Glomerular endothelial cell (primary cell): ENCODE measurements at places on chromosomes 2 and 18. TPM values are rescaled to one million over a fixed set of nuclear protein-coding genes. Genes with fewer than 3 reads are reported as not detected.

GRCh38 chr2:223762853-223763252, 74.5 kb downstream of the AP1S3 start:
- DNase-seq = no peak

DNA sequence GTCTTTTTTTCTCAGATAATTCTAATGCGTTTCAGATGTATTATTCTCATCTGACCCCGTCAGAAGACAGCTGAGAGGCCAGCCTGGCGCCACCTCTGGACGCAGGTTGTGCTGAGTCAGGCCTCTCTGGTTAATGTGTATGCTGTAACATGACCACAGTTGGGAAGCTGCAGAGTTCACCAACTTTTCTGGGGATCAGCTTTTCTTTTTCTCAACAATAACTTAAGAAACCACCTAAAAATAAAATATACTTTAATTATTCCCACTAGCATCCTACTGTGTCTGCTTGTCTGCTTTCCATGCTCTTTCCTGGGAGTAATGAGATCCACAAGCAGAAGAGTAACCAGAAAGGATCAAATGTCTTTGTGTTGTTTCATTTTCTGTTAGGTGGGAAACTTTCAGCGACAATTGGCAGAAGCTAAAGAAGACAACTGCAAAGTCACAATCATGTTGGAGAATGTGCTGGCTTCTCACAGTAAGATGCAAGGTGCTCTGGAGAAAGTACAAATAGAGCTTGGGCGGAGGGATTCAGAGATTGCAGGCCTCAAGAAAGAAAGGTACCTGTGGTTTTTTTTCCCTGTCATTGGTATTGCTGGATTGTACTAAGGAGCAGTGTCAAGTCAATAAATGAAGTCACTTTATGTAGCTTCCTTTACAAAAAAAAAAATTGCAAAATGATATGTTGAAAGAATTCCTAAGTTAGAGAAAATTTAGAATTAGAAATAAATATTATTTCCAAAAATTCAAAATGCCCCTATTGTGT, 79.8 kb downstream of the CCDC150 start:
- no peak for DNase-seq

- no peak for DNase-seq
These were observed 204.8 kb downstream of the RBM43 start for GRCh38 chr2:151056870-151057269.

GRCh38 chr2:76760367-76760704, 761.8 kb downstream of the LRRTM4 start:
- no peak for DNase-seq

DNA sequence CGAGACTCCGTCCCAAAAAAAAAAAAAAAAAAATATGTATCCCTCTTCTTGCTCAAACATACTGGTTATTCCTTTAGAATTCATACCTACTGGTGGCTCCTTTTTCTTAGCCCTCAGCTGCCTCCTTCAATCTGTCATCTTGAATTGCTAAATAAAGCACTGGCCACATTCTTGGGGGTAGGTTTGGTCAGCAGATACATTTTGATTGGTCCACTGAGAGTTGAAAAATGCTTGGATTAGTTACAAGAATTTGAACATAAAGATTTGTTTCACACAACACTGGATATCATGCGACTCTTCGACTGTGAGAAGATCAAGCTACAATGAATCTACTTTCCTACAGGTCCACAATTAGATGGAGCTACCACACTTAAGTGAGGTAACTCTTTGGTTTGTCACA, 906.1 kb upstream of the SLC39A10 start:
- no peak for DNase-seq

The COL4A3 gene
- total RNA-seq = not detected in 2 replicates

DNA sequence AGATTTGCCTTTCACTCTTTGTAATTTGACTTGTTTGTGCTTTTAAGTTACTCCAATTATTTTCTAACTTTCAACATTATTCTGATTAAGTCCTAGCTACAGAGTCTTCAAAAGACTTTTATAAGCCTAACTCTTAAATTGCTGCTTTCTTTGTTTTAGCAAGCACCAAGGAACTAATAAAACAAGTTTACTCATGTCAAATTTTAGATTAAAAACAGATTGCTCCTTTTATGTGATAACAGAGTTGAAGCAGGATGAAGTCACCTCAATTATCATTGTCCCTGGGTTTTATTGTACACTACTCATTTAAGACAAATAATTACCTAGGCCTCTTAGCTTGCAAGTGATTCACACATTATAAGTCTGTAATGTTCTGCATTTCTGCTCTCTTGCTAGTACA, 678.4 kb downstream of the ERBB4 start:
- DNase-seq = no peak

DNA sequence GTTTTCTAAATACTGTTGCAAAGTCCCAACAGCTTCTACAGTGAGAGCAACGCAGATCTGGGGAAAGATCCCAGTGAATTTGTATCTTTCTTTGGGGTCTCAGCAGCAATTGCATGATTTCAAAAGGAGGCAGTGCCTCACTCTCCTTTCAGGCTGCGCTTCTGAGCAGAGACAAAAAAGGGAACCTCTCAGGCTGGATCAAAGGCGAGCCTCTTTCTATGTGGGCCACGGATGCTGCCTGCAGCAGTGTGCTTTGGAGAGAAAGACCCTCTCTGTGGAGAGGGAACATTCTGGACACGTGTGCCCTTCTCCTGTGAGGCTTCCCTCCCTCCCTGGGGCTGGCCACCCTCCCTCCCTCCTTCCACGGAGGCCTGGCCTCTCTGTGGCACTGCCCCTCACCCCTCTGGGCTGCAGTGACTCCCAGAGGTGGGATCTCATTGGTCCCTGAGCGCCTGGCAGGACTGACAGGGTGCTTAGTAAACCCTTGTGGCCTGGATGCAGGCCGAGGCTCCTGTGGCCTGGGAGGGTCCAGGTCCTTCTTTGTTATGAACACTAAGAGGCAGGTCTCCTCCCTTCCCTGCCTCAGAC, 21.6 kb upstream of the PDIA6 start:
- no peak for DNase-seq

DNA sequence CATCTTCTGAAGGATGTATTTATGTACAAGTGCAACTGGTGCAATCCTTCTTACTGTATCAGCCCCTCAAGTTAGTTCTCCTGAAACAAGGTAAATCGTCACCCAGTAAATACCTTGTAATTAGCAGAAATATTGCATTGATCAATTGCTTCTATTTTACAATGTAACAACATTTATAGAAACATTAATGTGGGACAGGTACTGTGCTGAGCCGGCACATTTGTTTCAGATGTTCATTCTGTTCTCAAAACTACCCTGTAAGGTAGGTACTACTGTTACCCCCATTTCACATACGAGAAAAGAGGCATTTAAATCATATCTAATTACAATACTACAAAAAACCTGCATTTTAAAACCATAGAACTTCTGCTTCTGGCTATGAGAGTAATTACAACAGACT, 19.5 kb downstream of the RTN4 start:
- no peak for DNase-seq

- no peak for DNase-seq
These were observed 17.4 kb upstream of the COL6A3 start for GRCh38 chr2:237431372-237431771.

The UGT1A8 gene
- total RNA-seq = not detected in 2 replicates

The SPTBN1 gene
- 466 and 680 TPM in 2 replicates for total RNA-seq

The TFPI gene
- 182 and 224 TPM in 2 replicates for total RNA-seq

The MAP3K19 gene
- not detected in 2 replicates for total RNA-seq

GRCh38 chr2:154455866-154456265, 242.6 kb upstream of the KCNJ3 start:
- no peak for DNase-seq

The HJURP gene
- total RNA-seq = 4.3 and 7.9 TPM in 2 replicates

DNA sequence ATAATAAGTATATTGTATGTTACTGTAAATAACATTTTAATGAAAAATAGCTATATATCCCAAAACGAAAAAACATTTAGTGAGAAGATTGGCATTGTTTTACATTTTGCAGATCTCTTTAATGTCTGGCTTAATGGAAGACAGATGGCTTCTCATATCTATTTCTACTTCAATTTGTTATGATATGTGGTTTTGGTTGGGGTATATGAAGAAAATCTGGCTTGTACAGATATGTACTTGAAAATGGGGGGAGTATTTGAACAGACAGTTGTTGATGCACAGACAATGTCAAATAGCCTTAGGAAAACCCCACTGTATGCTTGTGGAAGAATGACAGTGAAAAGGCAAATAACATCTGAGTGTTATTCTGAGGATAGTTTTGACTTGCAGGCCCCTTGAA, 23.6 kb upstream of the GMCL1 start:
- DNase-seq = no peak

GRCh38 chr18:513826-514530, 13.5 kb upstream of the COLEC12 start:
- DNase-seq = no peak

- DNase-seq = no peak
These were observed 40.3 kb downstream of the RNF152 start for GRCh38 chr18:61852496-61852895.

DNA sequence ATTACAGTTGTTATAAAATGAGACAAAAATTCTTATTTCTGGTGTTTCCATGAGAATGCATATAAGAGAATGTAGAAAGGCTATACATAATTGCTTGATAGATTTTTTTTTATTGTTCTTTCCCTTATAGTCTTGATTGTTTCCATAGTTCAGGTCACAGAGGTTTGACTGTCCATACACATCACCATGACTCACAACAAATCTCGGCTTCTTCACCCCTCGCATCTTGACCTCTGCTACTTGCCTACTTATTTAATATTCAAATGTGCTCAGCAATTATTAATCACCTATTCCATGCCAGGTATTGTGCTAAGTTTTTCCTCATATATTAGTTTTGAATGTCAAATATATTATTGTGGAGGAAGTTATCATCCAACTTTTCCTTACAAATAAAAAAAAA, 789.6 kb downstream of the RNF144A start:
- DNase-seq = no peak

DNA sequence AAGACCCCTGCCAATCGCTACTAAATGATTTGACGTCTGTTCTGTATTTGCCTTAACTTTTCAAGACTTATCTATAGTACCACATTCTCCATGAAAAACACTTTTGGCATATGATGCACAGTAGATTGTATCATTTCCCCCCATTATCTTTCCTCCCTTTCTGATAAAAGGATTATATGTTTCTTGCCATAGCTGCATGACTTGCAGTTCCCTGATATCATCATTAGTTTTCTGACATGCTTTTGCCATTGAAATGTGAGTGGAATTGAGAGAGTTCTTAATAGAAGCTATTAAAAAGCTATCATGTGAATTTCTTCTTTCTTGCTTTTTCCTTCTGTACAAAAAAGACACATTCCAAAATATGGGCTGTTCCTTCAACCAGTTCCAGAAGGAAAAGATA, 130.3 kb downstream of the TMEFF2 start:
- no peak for DNase-seq

DNA sequence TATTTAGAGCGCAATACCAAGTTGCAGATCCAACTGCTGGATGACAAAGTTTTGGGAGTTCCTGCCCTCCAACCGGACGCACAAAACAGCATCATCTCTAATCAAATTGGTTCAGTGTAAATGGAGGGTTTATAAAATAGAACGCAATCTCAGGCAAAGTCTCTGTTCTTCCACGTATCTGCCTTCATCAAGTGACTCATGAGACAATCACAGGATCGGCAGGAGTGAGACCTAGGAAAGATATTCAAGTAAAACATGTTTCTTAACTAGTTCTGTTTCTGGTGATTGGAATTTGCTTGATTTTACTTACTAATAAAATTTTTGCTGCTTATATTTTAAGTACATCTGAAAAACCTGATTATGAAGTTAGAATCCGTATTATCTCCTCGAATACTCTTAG, 7.6 kb downstream of the FZD5 start:
- no peak for DNase-seq

- DNase-seq = no peak
These were observed 177.9 kb upstream of the RAB6C start for GRCh38 chr2:129801575-129801974.

DNA sequence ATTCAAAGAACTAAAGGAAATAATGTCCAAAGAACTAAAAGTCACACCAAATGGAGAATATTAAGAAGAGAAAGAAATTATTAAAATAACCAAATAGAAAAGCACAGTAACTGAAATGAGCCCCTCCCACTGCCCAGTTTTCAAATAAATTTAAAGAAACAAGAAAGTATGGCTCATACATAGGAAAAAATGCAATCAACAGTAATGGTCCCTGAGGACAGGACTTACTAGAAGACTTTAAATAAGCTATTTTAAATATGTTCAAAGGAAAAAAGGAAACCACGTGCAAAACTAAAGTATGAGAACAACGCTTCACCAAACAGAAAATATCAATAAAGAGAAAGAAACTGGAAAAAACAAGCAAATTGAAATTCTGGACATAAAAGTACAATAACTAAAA, 58.9 kb downstream of the TMEM131 start:
- DNase-seq = no peak

DNA sequence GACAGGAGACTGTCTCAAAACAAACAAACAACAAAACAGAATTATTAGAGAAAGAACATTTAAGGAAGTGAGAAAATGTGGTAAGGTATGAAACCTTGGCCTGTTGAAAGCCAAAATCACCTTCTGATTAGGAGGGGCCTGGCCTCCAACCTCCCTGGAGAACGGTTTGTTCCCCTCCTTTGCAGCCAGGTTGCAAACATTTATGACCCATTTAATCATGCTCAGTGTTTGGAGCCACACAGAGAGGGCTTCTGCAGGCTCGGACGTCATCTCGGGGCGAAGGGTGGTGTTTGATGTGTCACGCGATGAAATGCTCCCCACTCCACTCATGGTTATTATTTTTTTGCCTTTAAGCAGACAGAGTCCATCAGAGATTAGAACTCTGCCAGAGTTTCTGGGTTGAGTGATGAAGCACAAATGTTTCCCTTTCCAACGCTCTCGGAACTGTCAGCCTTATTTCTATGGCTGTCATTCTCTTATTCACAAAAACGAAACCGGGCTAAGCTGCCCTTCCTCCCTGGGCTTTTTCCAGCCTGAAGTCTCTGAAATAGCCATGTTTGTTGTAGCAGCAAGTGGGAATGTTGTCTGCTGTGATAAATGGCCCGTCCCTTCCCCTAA, 33.6 kb upstream of the ROCK2 start:
- no peak for DNase-seq

DNA sequence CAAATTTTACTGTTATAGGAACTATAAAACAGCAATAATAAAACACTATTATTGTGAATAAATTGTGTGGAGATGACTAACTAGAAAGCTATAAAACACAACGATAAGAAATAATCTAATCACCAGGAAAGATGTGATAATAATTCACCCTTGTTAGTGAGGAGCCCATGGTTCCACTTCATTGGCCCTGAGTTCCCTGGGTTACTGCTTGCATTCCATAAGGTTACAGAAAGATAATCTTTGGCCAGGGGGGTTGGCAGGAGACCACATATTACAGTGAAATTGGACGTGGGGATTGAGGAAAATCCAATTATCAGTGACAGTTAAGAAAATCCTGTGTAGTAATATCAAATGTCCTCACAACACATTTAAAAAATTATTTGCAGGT, 2.5 kb upstream of the CPO start:
- no peak for DNase-seq

DNA sequence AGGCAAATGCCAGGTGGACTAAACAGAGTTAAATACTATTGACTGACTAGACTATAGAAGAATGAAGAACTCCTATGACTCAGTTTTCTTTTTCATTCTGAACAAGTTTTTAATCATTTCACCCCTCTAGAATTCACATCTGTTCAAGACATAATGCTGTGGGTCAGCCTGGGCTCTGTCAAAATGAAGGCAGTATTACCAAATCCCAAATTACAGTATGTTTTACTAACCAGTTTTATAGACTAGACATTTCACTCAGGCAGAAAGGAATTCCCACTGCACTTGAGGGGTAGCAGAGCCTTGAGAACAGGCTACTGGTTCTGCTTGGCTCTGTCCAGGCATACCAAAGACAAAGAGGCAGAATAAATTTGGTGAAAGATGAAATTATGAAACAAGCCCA, 511.7 kb downstream of the EPHA4 start:
- no peak for DNase-seq
